ENCODE measurements at places on chromosomes 1 and 21.

DNA sequence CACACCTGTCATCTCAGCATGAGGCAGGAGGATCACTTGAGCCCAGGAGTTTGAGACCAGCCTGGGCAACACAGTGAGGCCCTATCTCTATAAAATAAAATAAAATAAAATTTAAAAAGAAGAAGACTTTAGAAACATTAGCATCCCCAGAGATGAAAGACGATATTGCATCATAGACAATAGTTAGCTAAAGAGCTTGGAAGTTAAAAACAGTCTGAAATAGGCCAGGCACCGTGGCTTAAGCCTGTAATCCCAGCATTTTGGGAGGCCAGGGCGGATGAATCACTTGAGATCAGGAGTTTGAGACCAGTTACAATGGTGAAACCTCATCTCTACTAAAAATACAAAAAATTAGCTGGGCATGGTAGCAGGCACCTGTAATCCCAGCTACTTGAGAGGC lies 59.3 kb downstream of the RIMS3 start:
- DNase-seq, result no peak

GRCh38 chr21:43280949-43281633 lies 112.3 kb downstream of the CRYAA start:
- DNase-seq, result no peak

DNA sequence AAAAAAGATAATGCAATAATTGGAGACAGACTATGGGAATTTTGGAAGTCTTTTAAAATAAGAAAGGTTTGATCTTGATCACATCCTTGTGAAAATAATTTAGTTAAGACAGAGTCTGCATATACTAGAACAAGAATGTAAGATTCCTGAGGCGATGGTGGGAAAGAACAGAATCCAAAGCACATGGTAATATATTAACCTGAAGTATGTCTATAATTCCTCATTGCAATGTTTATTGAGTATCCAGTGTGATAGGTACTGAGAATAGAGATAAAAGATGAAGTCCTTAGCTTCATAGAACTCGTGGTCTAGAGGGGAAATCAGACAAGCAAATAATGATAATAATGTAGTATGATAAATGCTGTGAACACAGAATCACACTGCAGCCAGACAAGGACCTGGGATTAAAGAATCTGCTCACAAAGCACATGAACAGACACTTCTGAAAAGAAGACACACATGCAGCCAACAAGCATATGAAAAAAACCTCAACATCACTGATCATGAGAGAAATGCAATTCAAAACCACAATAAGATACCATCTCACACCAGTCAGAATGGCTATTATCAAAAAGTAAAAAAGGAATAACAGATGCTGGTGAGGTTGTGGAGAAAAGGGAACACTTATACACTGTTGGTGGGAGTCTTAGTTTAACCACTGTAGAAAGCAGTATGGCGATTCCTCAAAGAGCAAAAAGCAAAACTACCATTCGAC lies 6.9 kb upstream of the ANGPTL3 start:
- DNase-seq, result no peak

DNA sequence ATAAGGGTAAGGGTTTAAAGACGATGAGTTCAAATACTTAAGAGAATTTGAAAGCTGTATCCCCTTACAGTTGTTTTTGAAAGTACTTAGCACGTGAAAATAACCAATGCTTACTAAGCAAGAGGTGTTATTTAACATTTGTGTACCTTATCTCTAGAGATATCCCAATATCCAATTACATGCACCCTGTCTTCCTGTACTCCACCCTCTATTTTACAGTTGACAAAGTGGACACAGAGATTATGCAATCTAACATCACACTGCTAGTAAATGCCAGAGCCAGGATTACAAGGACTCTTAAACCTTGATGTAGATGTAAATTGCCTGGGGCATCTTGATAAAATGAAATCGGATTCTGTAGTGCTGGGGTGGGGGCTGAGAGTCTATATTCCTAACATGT lies 72.0 kb downstream of the GDAP2 start:
- DNase-seq, result no peak

GRCh38 chr1:21594501-21594900 lies 74.7 kb downstream of the RAP1GAP start:
- DNase-seq, result peak; percentile 52

- peak; percentile 24 for DNase-seq
Measured at GRCh38 chr1:201358596-201358995, 18.9 kb downstream of the TNNT2 start.
